Breast epithelium (tissue), 4 donors: ENCODE measurements at places on chromosomes 7 and 10. TPM values are rescaled to one million over a fixed set of nuclear protein-coding genes. Genes with fewer than 3 reads are reported as not detected.
A peak's percentile ranks its signal among the peaks of the same experiment; 100 is the strongest.

DNA sequence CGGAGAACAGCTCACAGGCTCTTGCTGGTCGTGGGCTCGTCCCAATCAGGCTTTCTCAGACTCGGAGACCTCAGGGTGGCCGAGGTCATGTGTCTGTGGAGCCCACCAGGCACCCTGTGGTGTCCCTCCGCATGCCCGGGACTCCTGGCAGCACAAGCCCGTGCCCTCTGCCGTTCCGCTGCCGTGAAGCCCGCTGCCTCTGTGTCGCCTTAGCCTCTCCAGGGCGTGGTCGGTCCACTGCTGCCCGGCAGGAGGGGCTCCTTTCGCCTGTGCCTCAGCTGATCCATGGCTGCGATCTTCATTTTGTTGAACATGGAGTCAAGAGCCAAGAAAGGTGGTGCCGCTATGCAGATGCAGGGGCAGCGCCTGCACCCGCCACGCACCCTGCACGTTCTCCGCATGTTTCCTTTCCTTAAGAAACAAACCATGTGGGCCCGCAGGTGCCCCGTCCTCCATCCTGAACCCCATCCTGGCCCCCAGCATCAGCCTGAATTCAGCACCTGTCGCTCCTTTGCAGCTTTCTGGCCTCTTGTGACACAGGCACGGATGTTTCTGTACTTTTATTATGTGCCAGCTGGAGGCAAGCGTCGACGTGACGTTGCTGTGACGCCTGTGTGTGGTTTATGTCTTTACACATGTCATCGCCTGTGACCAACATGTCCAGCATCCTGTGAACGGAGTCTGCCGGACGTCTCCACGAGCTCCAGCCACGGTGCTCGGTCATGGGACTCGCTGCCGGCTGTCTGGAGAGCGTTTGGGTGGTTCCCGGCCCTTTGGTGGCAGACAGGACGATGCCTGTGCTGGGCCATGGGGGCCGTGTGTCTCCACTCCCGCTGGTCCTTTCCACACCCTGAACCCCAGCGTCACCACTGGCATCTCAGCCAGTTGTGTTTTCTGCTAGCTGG is 69.9 kb downstream of the NKX6-2 start:
- H3K4me3 ChIP-seq: no peak overlapping the region
- H3K27ac ChIP-seq: no peak overlapping the region
- no peaks in the 10 kb centered on the region for H3K4me1 ChIP-seq
- H3K36me3 ChIP-seq: no peaks in the 10 kb centered on the region

DNA sequence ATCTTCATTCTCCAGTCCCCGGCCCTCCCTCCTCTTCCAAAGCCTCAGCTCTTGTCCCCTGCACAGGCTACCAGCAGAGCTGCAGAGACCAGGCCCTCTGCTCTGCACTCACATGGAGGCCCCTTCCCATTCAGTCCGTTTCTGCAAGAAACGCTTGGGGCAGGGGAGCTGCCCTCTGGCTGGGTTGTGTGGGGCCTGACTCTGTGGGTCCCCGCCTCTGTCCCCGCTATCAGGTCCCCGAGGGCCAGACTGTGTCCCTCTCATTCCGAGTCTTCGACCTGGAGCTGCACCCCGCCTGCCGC is 1.5 kb downstream of the PCOLCE start:
- H3K4me1 ChIP-seq: no peaks in the 10 kb centered on the region
- H3K4me3 ChIP-seq: peak overlapping the region; percentile 76
- no peaks in the 10 kb centered on the region for H3K36me3 ChIP-seq
- H3K27ac ChIP-seq: peak overlapping the region; percentile 82
- no peaks in the 10 kb centered on the region for H3K27me3 ChIP-seq
- DNase-seq: no peak

- H3K4me1 ChIP-seq: no peaks in the 10 kb centered on the region
- H3K36me3 ChIP-seq: no peaks in the 10 kb centered on the region
- no peak overlapping the region for H3K4me3 ChIP-seq
- no peak overlapping the region for H3K27ac ChIP-seq
- no peaks in the 10 kb centered on the region for H3K27me3 ChIP-seq
These were observed 155.2 kb upstream of the BMPER start for GRCh38 chr7:33750177-33750576.

- no peaks in the 10 kb centered on the region for H3K4me1 ChIP-seq
- H3K27me3 ChIP-seq: no peaks in the 10 kb centered on the region
- H3K36me3 ChIP-seq: no peaks in the 10 kb centered on the region
- H3K4me3 ChIP-seq: no peak overlapping the region
- DNase-seq: no peak
These were observed 12.4 kb upstream of the ADAM12 start for GRCh38 chr10:126400641-126401040.

DNA sequence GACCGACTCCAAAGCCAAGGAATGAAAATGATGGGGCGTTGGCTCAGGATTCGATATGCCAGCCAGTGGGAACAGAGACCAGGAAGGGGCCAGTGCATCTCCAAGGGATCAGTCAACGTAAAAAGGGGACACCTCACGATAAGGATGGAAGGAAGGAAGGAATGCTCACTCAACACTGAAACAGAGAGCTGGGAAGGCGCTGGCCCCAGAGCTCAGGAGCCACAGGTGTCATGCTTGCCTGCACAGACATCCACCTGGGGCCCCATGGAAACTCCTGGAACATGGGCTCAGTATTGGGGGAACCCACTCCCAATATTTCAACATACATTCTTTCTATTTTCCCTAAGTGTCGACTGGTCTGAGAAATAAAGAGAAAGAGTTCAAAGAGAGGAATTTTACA is 5.3 kb downstream of the MMRN2 start:
- no peak for DNase-seq
- H3K27ac ChIP-seq: no peak overlapping the region

GRCh38 chr7:136290351-136290750 is 313.2 kb upstream of the MTPN start:
- no peak overlapping the region for H3K4me3 ChIP-seq
- H3K27ac ChIP-seq: no peak overlapping the region
- H3K36me3 ChIP-seq: no peaks in the 10 kb centered on the region

DNA sequence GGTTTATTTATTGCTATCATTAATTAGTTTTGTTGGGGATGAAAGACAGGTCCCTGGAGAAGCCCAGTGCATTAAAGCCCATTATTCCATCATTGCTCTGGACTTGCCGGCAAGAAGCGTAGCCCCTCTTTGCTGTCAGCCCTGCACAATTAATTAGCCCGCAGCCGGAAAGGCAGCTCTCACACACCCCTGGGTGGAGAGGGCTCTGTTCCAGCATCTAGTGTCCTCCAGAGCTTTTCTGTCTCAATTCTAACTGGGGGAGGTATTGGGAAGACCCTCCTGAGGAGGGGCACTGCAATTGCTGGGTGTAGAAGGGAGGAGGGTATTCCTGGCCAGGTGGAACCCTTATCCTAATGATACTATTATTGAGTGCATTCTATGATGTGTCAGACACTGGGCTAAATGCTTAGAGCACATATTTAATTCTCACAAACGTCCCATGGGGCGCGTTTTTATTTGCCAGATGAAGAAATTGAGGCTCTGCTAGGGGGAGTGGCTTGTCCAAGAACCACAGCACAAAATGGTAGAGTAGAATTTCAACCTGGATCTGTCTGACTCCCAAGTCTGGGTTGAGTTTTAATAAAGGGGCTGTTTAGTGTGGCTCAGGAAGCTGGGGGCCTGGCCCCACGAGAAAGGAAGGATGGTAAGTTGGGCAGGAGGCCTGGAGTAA is 148.1 kb upstream of the PCBD1 start:
- H3K4me3 ChIP-seq: no peak overlapping the region
- no peaks in the 10 kb centered on the region for H3K27me3 ChIP-seq
- no peak overlapping the region for H3K27ac ChIP-seq
- H3K4me1 ChIP-seq: no peaks in the 10 kb centered on the region
- no peak for DNase-seq
- no peaks in the 10 kb centered on the region for H3K36me3 ChIP-seq

- H3K4me1 ChIP-seq: no peaks in the 10 kb centered on the region
- DNase-seq: no peak
- no peak overlapping the region for H3K27ac ChIP-seq
- no peaks in the 10 kb centered on the region for H3K36me3 ChIP-seq
- H3K27me3 ChIP-seq: no peaks in the 10 kb centered on the region
These were observed 798 bp upstream of the TSPAN33 start for GRCh38 chr7:129143724-129144094.

DNA sequence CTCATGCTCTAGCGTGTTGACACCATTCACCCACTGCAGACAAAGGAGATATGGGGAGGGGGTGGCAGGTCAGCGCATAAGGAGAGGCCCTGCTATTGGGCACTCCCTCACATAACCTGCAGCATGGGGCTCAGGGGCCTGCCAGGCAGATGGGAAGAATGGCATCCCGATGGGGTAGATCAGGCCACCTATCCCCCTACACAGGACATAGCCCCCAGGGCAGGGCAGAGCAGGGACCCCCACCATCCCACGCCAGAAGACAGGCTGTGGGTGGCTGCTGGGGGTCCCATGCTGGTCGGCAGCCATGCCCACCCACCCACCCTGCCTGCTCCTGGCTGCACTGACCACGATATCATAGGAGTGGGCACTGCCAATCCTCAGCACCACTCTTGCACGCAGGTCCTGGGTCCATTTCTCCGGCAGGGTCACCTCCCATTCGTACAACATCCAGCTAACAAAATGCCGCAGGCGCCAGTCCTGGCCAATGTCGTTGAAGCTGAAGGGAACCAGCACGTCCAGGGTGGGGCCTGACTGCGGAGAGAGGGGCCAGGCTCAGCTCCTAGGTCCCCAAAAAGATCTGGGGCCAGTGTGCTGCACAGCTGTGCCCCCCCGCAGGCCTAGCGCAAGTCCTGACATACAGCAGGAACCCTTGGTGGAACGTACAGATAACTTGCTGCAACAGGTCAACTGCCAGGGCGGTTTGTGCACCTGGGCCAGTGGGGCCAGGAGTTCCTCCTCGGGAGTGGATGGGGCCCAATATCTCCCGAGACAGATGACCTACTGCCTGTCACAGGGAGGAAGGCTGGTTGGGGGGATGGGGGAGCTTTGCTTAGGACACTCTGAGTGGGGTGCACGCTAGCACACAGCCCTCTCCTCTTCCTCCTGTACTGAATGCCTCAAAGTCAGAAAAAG is 45.9 kb upstream of the ZNF479 start:
- no peaks in the 10 kb centered on the region for H3K36me3 ChIP-seq
- H3K27ac ChIP-seq: no peak overlapping the region
- DNase-seq: no peak
- no peaks in the 10 kb centered on the region for H3K4me1 ChIP-seq
- no peaks in the 10 kb centered on the region for H3K27me3 ChIP-seq

GRCh38 chr10:88158526-88159122 is 295.2 kb downstream of the PTEN start:
- H3K4me1 ChIP-seq: no peaks in the 10 kb centered on the region
- H3K36me3 ChIP-seq: no peaks in the 10 kb centered on the region
- H3K4me3 ChIP-seq: no peak overlapping the region
- DNase-seq: no peak
- peak overlapping the region; percentile 41 for H3K27ac ChIP-seq
- H3K27me3 ChIP-seq: no peaks in the 10 kb centered on the region

GRCh38 chr10:79560160-79560709 is at the start of gene SFTPA2:
Gene SFTPA2 (minus strand): TSS chr10:79560407. CDS start chr10:79559483, 924 bp downstream.
- DNase-seq: no peak
- no peak within 1 kb of the TSS for H3K4me3 ChIP-seq
- H3K36me3 ChIP-seq: no peaks in the 10 kb centered on the region
- peaks cover 5% of the 10 kb centered on the region for H3K27me3 ChIP-seq

DNA sequence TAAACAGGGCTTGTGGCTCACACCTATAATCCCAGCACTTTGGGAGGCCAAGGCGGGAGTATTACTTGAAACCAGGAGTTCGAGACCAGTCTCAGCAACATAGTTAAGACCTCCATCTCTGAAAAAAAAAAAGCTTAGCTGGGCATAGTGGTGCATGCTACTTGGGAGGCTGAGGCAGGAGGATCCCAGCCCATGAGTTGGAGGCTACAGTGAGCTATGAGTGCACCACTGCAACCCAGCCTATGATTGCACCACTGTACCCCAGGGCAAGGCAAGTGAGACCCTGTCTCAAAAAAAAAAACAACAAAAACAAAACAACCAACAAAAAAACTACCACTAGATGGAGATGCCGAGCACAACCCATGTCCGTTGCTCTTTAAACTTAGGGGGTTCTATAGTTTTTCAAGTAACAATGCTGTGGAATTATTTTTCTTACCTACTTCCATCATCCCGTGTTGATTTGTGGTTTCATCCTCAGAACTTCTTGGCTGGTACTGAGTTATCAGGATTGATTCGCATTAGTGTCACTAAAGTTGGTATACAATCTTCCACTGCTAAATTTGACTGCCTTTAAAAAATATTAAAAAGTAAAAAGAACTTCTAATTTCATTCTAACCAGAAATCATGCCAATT is 12.2 kb upstream of the REPIN1 start:
- H3K36me3 ChIP-seq: no peaks in the 10 kb centered on the region
- H3K27ac ChIP-seq: no peak overlapping the region
- no peaks in the 10 kb centered on the region for H3K4me1 ChIP-seq
- no peak for DNase-seq
- H3K27me3 ChIP-seq: no peaks in the 10 kb centered on the region

DNA sequence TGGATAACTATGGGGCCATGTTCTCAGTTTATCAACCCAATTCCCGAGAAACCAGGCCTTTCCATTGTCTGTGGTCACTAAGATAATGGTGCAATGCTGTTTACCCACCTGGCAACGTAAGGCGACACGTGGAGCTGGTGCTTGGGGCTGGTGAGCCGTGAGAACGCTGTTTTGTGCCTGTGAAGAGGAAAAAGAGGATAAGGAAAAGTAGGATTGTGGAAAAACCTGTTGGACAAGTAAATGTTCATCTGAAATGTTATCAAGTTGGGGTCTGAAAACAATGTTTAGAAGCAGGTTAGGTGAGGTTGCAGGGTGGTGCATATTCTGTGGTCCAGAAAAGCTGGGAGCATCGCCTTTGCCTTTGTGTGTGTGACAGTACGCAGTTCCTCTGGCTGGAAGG is 88.5 kb downstream of the PPP1R17 start:
- H3K4me1 ChIP-seq: no peaks in the 10 kb centered on the region
- H3K27me3 ChIP-seq: no peaks in the 10 kb centered on the region
- DNase-seq: no peak
- no peak overlapping the region for H3K27ac ChIP-seq
- H3K36me3 ChIP-seq: no peaks in the 10 kb centered on the region
- no peak overlapping the region for H3K4me3 ChIP-seq

GRCh38 chr7:72015136-72015535 is 397.0 kb downstream of the CALN1 start:
- no peak overlapping the region for H3K4me3 ChIP-seq
- no peaks in the 10 kb centered on the region for H3K4me1 ChIP-seq
- H3K27me3 ChIP-seq: no peaks in the 10 kb centered on the region

DNA sequence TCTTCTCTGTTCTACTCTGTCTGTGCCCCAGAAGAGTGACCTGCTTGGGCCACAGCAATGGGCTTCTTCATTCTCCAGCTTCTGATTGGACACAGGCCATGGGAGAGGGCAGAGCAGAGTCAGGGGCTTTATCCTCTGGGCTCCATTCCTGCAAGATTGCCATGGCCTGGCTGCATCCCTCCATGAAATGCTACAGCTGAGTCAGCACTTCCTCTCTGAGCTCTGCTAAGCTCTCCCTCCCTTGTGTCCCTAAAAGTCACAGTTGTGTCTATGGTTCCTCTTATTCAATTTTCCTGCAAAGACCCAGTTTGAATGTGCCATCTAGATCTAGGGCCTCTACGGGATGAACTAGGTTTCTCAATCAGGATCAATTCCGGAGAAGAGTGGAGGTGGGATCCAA is 903.8 kb downstream of the TYW1 start:
- no peak for DNase-seq
- no peaks in the 10 kb centered on the region for H3K4me1 ChIP-seq
- no peak overlapping the region for H3K27ac ChIP-seq
- no peaks in the 10 kb centered on the region for H3K36me3 ChIP-seq

GRCh38 chr7:98369726-98370125 is 31.2 kb downstream of the BAIAP2L1 start:
- no peak for DNase-seq
- H3K4me1 ChIP-seq: no peaks in the 10 kb centered on the region
- no peak overlapping the region for H3K27ac ChIP-seq

SLC26A4 gene
- total RNA-seq: 0.44 TPM

PNLIPRP2 gene
- total RNA-seq: not detected

PLA2G12B gene
- not detected for total RNA-seq

HYAL4 gene
- total RNA-seq: 0.15 TPM

GHITM gene
- 133 TPM for total RNA-seq
